NCI-H1694 treated with DMSO at 0.1 percent for 48 hours (cell line): ENCODE measurements at places on chromosomes 11 and 22.

GRCh38 chr11:74538680-74539079 lies 45.2 kb upstream of the LIPT2 start:
- no peak for DNase-seq

GRCh38 chr22:24433828-24434470 lies 6.5 kb downstream of the ADORA2A start:
- DNase-seq: no peak

- DNase-seq: no peak
Measured at GRCh38 chr22:29146091-29146560, 59.6 kb upstream of the EMID1 start.

- DNase-seq: no peak
Measured at GRCh38 chr11:6841694-6842093, 3.8 kb upstream of the OR10A5 start.
